ENCODE measurements at places on chromosomes 4 and X. TPM values are rescaled to one million over a fixed set of nuclear protein-coding genes. Genes with fewer than 3 reads are reported as not detected.

FRG1 gene
- polyA plus RNA-seq, result 35.9 TPM

GRCh38 chrX:139680356-139680755, 27.6 kb downstream of the MCF2 start:
- no peak for DNase-seq

DNA sequence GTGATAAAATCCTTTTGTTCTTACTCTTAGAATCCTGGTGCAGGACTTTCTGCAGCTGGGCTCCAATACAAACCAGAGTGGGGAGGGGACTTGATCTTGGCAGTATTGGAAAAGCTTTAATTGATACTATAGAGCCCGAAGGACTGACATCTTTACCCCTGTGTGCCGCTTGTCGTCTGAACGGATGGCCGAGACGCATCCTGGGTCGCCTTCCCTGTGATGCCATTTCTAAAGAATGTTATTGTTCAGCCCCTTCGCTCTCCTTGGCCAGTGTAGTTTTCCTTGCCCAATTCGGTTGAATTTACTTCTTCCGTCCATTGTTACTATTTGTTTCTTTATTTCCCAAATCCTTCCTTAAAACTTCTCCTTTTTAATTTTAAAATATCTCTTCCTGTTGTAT, 80.9 kb downstream of the CLDN34 start:
- peak; percentile 53 for DNase-seq

DNA sequence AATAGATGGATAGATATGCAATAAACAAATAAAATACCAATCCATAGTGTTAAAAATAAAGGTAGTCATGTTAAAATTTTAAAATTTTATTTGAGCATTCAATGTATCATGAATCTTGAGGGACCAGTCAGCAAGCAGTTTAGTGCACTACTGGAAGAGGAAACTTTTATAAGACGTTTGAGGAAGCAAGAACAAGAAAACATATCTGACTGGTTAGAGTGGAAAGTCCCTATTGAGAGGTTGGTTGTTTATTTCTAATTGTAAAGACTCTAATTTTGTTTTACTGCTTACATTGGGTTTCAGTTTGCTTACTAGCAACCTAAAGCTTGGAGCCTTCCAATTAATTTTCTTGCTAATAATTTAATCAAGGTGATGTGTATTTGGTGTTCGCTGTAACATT, 786.2 kb downstream of the RAB28 start:
- DNase-seq, result no peak

- no peak for DNase-seq
Observed at GRCh38 chrX:107691024-107691448, 62.7 kb downstream of the PRPS1 start.

- DNase-seq, result no peak
Observed at GRCh38 chr4:181508601-181509000, 734.6 kb upstream of the TENM3 start.

Measured in GM23248 (cell line).